WTC11 (cell line): ENCODE measurements at places on chromosomes 5 and 9.

GRCh38 chr9:123469282-123469681 is 113.3 kb downstream of the CRB2 start:
- no peak for DNase-seq

GRCh38 chr9:72147676-72148075 is 1.6 kb upstream of the GDA start:
- no peak for DNase-seq

DNA sequence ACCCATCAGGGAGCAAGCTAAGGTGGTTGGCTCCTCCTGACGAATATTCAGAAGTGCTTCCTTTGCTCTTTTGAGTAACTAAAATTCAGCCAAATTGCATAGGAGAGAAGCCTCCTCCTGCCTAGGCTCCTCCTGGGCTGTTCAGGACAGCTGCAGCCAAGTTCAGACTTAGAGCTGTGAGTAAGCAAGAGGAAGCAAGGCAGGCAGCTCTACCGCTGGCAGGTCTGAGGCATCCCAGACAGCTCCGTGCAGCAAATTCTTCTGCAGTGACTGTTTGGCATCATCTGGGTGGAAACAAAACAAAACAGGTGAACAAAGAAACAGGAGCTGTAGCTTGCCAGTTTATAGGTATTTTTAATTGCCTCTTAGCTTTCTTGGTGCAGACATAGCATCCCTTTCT is 421.0 kb downstream of the GADD45G start:
- no peak for DNase-seq

DNA sequence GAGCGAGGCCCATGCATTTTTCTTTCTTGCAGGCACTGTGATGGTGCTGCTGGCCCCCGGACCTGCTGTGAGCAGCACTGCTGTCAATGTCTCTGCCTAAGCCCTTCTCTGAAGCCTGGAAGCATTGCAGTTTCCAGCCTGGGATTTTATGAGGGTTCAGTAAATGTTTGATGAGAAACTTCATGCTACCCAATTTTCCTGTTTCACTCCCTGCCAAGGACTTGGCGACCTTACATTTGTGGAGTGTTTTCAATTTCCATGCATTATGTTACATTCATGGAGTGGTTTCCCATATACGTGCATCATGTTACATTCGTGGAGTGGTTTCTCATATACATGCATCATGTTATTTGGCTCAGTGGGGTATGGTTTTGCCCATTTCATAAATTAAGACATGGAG is 90.7 kb upstream of the PTCH1 start:
- DNase-seq = no peak

- DNase-seq = no peak
Measured at GRCh38 chr5:88875341-88876234, 7.4 kb downstream of the MEF2C start.
